ENCODE measurements at places on chromosomes 7 and 10. TPM values are rescaled to one million over a fixed set of nuclear protein-coding genes. Genes with fewer than 3 reads are reported as not detected.

CYP26C1 gene
- total RNA-seq: 0.05 TPM

SFRP4 gene
- not detected for total RNA-seq

- H3K4me3 ChIP-seq: no peak overlapping the region
- no peaks in the 10 kb centered on the region for H3K36me3 ChIP-seq
- DNase-seq: no peak
- no peak overlapping the region for H3K27ac ChIP-seq
- peaks cover 7% of the 10 kb centered on the region for H3K27me3 ChIP-seq
Observed at GRCh38 chr7:6917258-6917657, 91.2 kb upstream of the CCZ1B start.

GRCh38 chr10:86265895-86266259 lies 100.7 kb downstream of the GRID1 start:
- no peaks in the 10 kb centered on the region for H3K36me3 ChIP-seq
- no peak overlapping the region for H3K4me3 ChIP-seq
- H3K4me1 ChIP-seq: no peaks in the 10 kb centered on the region
- peaks cover 46% of the 10 kb centered on the region for H3K27me3 ChIP-seq
- no peak overlapping the region for H3K27ac ChIP-seq

DNA sequence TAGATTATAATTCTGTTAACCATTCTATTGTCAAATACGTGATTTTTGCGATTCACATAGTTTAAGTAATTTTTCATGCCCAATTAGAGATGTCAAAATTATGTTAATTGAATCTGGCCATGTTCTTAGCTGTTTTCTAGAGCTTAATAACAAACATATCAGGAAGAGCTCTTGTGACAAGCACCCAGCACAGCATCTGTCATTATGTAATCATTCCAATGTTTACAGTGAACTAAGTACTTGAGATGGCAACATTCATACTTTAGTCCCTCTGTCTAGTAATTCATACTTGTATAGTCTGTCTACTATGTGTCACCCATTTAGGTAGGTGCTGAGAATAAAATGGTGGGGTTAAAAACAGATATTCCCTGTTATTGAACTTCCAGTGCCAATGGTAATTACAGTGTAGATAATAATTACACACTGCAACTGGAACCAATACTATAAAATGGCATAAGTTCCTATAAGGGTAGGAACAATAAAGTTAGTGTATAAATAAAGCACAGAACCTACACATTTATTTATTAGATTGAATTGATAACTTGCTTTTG lies 55.2 kb downstream of the ZEB1 start:
- DNase-seq: no peak
- H3K27ac ChIP-seq: no peak overlapping the region
- no peaks in the 10 kb centered on the region for H3K27me3 ChIP-seq

FEZF1 gene
- not detected for total RNA-seq

GHRHR gene
- not detected for total RNA-seq

DNA sequence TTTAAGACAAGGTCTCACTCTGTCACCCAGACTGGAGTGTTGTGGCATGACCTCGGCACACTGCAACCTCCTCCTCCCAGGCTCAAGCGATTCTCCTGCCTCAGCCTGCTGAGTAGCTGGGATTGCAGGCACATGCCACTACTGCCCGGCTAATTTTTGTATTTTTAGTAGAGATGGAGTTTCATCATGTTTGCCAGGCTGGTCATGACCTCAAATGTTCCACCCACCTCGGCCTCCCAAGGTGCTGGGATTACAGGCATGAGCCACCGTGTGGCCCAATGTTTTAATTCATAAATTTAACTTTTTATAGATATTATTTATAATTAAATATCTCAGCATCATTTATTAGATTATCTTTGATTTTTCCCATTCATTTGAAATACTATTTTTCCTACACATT lies 658.0 kb upstream of the NRG3 start:
- no peaks in the 10 kb centered on the region for H3K4me1 ChIP-seq
- no peaks in the 10 kb centered on the region for H3K27me3 ChIP-seq
- no peak for DNase-seq
- no peaks in the 10 kb centered on the region for H3K36me3 ChIP-seq
- no peak overlapping the region for H3K27ac ChIP-seq
- no peak overlapping the region for H3K4me3 ChIP-seq

DNA sequence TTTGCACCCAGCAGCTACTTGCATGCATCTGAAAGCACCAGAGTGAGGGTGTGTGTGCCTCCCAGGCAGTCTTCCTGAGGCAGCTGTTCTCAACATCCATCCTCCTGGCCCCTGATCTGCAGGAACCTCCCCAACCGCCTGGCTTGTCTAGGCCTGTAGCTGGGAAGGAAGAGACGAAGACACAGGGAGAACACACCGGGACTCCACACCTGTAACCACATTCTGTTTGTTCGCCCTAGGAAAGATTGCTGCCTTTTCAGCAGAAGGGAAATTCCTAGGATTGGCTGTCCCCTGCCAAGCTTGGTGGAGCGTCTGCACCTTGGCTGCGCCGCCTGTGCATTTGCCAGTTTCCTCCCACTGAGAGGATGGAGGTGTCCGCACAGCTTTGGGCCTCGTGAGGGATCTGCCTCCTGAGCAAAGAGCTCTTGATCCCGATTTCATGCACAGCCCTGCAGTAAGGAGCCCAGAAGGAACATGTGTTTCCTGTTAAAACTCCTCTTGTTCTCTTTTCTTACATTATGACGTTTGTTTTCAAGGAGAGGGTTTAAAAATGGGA lies 154.6 kb downstream of the TPST1 start:
- H3K27ac ChIP-seq: no peak overlapping the region
- H3K27me3 ChIP-seq: no peaks in the 10 kb centered on the region
- no peak overlapping the region for H3K4me3 ChIP-seq
- H3K36me3 ChIP-seq: no peaks in the 10 kb centered on the region
- DNase-seq: no peak

GRCh38 chr7:158428837-158429753 lies 158.5 kb downstream of the PTPRN2 start:
- H3K27ac ChIP-seq: no peak overlapping the region
- DNase-seq: no peak
- H3K36me3 ChIP-seq: no peaks in the 10 kb centered on the region
- no peak overlapping the region for H3K4me3 ChIP-seq
- H3K27me3 ChIP-seq: peaks cover 8% of the 10 kb centered on the region

GRCh38 chr7:46239846-46240245 lies 318.8 kb upstream of the IGFBP3 start:
- H3K36me3 ChIP-seq: no peaks in the 10 kb centered on the region
- no peaks in the 10 kb centered on the region for H3K4me1 ChIP-seq
- H3K27me3 ChIP-seq: no peaks in the 10 kb centered on the region
- no peak for DNase-seq

CCL26 gene
- total RNA-seq: 1.2 TPM

DNA sequence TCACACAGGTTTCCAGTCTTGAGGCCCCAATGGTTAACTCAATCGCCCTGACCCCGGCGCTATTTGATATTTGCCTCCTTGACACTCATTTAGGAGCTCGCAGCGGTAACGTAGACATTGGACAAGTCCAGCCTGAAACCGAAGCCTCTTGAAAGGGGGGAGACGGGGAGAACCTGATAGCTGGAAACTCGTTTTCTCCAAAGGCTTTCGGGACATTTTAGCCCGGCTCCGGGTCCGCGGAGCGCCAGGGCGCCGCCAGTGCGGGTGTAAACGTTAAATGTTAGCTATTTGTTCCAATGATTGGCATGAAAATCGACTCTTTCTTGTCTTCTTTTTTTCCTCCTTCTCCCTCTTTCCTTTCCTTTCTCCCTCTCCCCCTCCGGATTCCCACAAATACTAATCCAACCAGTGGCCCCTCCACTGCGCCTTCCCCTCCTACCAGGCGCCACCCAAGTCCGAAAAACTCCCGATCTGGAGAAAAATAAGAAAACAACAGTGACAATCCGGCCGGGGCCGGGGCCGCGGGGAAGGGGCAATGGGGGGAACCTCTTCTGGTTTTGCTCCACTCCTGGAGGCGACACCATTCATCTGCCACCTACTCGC lies 17.2 kb upstream of the GATA3 start:
- H3K4me1 ChIP-seq: peaks cover 48% of the 10 kb centered on the region
- peak overlapping the region; percentile 63 for H3K27ac ChIP-seq
- peak overlapping the region; percentile 73 for H3K4me3 ChIP-seq
- DNase-seq: no peak

CPSF4 gene
- 65.9 TPM for total RNA-seq

DNA sequence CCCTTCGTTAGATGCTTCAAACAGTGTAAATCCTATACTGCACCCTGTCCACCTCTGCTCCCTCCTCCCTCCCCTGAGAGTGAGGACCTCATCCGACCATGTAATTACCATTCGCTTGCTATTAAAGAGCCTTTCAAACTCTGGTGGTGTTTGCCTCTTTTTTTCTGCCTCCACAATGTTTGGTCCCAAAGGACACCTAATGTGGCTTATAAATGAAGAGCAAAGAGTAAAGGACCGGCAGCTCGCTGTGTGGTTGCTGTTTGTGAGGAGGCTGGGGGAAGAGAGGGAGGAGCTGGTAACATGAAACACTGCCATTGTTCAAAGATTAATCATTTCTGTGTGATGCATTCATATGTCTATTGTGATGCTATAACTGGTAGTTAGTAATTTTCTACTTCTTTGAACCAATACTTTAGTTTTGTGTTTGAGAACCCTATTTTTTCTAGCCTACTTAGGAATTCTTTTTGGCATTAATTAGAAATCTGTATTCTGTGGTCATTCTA lies 27.9 kb downstream of the MTURN start:
- peak; percentile 20 for DNase-seq
- peak overlapping the region; percentile 83 for H3K27ac ChIP-seq
- peaks cover 55% of the 10 kb centered on the region for H3K4me1 ChIP-seq
- H3K27me3 ChIP-seq: no peaks in the 10 kb centered on the region
- H3K4me3 ChIP-seq: peak overlapping the region; percentile 80

Measured in activated T-cell treated with anti-CD3 and anti-CD28 coated beads, Interleukin-2, amount 50 U/mL, for 72 hours (primary cell).